ENCODE measurements at places on chromosomes 16 and 17. TPM values are rescaled to one million over a fixed set of nuclear protein-coding genes. Genes with fewer than 3 reads are reported as not detected.
A peak's percentile ranks its signal among the peaks of the same experiment; 100 is the strongest.

GRCh38 chr16:52568983-52569690, 22.2 kb upstream of the TOX3 start:
- no peak for DNase-seq

- DNase-seq: peak; percentile 37
Observed at GRCh38 chr17:34261568-34262337, 6.7 kb downstream of the CCL2 start.

DNA sequence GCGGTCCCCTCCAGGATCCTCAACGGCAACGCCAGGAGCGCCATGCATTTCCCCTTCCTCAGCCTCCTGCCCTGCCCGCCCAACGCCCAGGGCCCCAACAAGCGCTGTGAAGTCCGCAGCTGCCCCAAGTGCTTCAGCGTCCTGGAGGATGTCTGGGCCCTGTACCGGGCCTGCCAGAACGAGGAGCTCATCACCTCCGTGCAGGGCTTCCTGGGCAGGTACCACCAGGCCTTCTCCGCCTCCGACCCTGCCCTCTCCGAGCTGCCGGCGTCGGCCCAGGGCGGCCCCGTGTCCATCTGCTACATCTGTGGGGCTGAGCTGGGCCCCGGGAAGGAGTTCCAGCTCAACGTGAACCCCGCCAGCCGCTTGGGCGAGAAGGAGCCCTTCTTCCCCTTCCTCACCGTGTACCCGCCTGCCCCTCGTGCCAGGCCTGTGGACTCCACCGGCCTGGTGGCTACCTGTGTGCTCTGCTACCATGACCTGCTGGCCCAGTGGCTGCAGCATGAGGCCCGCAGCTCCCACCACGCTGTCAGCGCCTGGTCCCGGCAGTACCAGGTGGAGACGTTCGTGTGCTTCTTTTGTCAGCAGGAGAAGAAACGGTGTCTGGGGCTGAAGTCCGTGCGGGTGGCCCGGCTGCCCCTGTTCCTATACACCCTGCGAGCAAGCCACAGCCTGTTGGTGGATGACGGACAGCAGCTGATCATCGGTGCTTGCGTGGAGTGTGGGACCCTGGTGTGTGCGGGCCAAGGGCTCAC, 58.9 kb upstream of the CIBAR2 start:
- DNase-seq: no peak

The PEMT gene
- 17.2 TPM for total RNA-seq

DNA sequence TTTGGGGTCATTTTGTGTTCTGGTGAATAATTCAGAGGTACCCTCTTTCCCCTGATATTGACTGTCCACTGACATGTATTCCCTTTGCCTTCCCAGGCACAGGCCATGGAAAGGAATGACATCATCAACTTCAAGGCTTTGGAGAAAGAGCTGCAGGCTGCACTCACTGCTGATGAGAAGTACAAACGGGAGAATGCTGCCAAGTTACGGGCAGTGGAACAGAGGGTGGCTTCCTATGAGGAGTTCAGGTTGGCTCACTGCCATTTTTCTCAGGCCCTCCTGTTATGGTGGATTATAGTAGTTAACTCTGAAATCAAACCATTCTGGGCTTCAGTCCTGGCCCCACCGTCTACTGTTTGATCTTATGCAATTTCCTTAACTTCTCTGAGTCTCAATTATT, 1.6 kb upstream of the EFTUD2 start:
- no peak for DNase-seq

GRCh38 chr16:19484096-19484495, 37.8 kb downstream of the GDE1 start:
- no peak for DNase-seq
